HEK293T (cell line): ENCODE measurements at places on chromosomes 2 and 18.

DNA sequence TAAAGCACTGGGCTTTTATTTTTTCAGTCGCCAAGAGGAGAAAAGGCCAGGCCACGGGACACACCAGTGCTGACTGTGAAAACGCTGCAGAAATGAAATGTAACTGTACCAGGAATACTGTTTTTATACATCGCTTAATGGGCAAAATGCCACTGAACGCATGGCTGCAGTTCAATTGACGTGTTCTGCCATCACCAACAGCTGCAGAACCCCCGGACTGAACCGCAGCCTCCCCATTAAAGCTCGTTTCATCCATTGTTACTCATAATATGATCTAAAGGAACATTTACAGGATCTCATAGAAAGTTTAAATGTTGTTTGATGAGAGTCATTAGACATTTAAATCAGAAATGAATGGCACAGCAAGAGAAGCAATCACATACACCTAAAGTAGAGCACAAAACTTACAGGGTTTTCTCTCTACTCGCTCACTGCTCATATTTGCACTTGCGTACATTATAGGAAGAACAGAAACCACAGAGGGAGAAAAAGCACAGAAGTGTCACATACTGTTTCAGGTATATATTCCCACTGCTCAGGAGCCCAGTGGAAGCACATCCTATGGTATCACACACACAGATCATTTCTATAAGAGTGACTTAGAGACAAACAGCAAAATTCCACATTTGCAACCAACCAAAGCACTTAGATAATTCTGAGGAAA is 35.3 kb downstream of the TCF4 start:
- DNase-seq: no peak

DNA sequence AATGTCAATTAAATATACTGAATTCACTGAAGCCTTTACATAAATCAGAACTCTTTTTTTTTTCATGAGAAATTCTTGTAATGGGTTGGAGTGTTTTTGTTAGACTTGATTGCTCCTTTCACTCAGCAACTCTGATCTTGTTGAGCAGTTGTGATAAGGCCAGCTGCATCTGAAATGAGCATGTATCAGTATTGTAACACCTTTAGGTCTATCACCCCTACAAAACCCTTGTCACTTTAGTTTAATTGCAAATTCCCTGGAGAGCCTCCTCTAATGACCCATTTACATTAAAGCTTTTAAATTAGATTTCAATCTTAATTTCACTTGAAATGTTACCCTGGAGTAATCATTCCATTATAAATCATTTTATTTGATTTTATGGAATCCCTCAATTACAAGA is 346.8 kb upstream of the TCF4 start:
- no peak for DNase-seq

- DNase-seq: no peak
These were observed 87.9 kb upstream of the MAP4K3 start for GRCh38 chr2:39524756-39525635.

GRCh38 chr18:59760212-59760611 is 63.0 kb upstream of the CCBE1 start:
- DNase-seq: no peak

DNA sequence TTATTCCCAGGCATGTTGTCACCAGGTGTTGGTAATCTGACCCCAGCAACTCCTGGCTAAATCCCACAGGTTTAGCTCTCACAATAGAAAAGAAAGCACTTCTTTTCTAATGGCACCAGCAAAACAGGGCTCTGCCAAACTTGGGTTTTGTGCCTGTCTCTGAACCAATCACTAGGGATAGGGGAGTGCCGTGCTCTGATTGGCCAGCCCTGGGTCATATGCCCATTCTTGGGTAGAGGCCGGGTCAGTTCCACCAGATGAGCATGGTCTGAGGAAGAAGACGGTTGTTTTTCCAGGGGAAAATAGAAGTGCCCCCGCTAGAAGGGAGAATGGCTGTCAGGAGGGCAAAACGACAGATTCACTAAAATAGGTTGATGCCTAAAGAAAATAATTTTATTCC is 14.7 kb downstream of the CDK15 start:
- DNase-seq: no peak

DNA sequence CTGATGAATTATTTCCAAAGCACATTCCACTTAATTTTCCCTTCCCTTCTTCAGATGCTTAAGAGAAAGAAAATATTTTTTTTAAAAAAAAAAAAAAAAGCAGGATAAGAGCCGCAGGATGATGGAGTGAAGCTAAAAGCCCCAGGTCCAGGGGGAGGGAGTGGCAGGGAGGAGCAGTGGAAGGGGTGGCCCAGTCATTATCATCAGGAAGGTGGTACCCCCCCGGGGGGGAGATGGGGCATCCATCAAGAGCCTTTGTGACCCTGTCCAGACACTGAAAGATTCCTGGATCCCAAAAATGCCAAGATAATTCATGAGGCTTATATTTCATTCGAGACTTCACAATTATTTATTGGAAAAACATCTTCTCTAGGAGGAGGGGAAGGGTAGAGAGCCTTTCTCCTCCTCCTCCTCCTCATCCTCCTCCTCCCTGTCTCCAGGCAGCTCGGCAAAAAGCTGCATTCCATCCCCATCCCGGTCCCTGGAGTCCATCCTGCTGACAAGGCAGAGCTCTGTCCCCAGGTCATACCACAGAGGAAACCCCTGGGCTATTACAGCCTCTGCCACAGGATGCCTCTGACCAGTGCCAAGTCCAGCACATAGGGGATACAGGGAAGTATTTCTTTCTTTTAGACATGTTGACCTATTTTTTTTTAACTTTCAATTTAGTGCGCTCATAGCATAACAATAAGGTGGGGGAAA is 125.3 kb downstream of the TWIST2 start:
- DNase-seq: no peak

DNA sequence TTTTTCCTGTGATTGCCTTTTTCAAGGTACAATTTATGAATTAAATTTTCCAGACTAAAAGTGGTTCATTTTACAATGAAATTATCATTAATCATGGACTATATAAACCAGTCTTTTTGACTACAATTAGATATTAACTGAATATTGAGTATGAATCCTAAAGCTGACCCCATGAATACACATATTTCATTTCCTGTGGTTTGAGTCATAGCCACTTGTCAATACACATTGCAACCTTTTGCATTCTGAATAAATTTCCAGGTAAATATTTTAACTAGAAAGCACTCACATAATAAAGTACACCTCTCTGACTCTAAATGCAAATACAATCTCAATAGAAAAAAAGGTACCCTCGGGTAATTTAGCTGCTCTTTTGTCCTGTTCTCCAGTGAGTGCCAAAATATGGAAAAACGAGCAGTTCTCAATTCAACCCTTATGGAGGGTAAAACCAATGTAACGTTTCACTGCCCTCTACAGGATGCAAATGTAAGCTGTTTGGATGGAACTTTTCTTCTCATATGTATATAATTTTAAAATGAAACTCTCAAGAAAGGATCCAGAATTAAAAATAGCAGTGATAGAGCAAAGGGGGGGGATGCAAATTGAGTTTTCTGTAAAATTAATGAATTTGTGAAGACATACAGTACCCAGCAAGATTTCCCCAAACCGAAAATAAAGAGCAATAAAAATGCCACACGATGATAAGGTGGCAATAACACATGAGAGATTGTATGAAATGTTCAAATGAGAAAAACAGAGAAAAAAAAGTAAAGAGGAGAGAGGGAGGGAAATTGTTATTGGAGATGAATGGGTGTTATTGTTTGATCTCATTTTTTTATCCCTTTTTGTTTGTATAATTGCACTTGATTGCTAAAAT is 1795.7 kb upstream of the PIK3C3 start:
- peak; percentile 58 for DNase-seq

DNA sequence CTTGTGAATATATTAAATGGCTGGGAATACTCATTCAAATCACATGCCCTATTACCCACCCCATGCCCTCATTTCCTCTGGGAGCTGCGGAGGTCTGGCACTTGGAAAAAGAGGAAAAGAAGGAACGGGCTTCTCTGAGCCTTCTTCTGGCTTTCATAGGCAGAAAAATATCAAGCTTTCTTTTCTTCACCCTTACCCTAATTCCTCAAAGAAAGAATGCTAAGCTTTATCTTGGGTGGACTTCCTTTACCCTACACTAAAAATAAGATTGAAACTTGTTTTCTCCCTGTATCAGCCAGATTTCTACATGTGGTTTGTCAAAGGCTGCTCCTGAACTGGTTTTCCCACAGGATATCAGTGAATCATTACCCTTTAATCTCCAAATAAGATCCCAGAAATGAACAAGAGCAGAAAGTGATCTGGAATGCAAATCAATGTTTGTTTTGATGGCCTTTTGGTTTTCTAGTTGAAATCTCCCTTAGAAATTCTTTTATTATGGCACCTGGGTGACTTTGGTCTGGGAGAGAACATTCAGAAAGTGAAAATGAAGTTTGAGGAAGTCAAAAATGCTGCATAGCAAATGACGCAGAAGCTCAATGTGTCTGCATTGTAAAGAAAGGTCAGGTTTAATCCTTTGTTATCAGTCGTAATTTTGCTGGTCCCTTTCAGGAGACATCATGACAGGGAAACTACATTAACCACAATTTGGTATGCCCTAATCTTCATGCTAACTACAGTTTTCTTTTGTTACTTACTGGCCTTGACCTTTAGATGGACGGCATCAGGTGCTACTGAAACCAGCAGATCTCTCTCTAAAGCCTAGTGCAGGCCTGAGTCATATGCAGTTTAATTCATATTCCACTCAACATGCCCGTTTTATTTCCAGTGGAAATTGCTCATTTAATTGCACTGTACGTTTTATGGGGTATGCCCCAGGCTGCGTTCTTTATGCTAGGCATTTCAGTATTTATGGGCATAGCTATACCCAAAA is 46.6 kb upstream of the HNRNPA3 start:
- no peak for DNase-seq

DNA sequence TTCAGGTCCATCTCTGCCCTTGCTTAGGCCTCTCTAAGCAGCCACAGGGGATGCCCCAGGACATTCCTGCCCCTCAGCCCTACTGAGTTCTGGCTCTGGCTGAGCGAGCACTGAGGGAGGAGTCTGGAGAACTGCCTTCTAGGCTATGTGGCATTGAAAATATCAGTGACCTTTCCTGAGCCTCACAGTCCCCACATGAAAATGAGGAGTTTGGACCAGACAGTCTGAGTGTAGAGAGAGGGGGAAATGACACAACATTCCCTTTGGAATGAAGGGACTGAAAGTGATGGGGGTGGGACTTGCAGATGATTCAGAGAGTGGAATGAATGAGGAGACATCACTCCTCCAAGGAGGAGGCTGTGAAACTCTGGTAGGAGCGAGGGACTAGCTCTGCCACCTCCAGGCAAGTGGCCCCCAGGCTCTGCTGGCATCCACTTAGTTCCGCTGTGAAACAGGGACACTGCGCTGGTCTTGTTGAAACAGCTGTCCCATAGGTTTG is 8.0 kb downstream of the TNS1 start:
- no peak for DNase-seq

- DNase-seq: no peak
These were observed 69.7 kb downstream of the ZNF532 start for GRCh38 chr18:58934356-58934755.

DNA sequence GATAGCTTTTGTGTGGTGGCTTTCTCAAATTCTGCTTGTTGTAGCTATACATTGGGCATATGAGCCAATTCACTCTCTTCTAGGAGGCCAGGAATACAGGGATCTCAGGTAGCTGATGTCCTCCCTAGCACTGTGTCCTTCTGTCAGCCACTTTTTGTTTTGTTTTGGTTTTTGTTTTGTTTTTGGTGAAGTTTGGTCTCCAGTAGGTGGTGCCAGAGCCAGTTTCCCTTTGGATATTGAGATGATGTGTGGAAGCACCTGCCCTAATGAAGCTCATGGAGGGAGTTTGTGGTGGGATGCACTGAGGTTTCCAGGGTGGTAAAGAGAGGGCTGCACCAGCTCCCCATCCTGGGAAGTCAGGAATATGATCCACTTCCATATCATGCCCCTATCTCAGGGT is 100.5 kb upstream of the VWC2L start:
- no peak for DNase-seq

- peak; percentile 20 for DNase-seq
These were observed 104.9 kb downstream of the MBD2 start for GRCh38 chr18:54119524-54120019.

- no peak for DNase-seq
These were observed 108.7 kb downstream of the ZBTB7C start for GRCh38 chr18:48300463-48300961.

GRCh38 chr2:85504778-85505261 is 34.1 kb upstream of the MAT2A start:
- DNase-seq: no peak

DNA sequence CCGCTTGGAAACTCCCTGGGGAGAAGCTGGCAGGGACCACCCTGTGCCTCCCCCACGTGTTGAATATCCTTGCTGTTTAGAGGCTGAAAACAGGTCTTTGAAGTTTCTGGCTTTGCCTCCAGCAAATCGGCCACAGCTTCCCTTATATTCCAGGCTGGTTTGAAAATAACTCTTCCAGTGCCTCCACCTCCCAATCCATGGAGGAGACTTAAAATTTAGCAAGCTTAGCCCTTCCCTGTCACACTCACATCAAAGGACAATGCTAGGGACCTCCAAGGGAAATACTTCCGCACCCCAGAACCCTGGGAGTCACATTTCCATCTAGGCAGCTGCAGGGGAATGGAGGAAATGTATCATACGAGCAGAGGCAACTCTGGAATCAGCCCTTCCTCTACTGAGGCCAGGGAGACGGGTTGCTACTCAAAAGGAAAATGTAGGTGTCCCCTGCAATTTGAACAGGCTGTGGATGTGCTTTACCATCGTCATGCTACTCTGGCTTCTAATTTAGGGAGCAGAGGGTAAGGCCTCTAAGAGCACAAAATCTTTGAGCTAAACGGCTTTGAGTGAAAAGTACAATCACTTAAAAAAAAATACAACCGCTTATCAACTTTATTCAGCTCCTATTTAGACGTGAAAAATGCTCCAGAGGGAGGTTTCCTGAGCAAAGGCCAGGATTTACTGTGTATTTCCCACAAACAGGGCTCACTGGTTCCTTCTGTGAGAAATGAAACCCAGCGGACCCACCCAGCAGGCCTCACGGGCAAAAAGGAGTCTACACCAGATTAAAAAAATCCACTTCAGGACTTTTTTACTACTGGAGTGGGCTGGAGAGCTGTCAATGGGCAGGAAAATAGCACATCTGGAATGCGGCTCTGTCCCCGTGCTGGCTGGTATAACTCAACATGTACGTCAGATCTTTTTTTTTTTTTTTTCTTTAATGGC is 49.4 kb upstream of the PKDCC start:
- no peak for DNase-seq

DNA sequence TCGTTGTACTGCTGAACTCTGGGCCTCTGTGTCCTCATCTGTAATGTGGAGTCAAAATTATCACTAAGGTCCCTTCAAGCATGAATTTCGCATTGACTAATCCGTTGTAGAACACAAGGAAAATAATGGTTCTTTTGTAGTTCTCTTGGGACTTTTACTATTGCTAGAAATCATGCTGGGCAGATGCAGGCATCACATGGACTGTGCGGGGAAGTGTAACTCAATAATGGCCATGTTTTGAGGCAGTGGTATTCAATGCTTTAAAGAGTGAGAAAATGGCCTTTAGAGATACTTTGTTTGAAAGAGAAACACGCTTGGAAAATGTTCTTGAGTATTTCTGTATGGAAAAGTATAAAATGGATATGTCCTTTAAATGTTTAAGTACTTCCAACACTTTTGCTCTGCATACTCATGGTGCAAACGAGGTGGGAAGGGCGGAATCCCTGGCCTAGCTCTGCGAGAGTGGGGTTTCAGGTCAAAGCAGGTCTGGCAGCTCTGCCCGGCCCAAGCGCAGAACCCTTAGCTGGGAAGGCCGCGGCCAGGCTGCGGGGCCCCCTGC is 117.3 kb upstream of the MSTN start:
- DNase-seq: no peak
